ENCODE measurements at places on chromosomes 11 and 22. TPM values are rescaled to one million over a fixed set of nuclear protein-coding genes. Genes with fewer than 3 reads are reported as not detected.

DNA sequence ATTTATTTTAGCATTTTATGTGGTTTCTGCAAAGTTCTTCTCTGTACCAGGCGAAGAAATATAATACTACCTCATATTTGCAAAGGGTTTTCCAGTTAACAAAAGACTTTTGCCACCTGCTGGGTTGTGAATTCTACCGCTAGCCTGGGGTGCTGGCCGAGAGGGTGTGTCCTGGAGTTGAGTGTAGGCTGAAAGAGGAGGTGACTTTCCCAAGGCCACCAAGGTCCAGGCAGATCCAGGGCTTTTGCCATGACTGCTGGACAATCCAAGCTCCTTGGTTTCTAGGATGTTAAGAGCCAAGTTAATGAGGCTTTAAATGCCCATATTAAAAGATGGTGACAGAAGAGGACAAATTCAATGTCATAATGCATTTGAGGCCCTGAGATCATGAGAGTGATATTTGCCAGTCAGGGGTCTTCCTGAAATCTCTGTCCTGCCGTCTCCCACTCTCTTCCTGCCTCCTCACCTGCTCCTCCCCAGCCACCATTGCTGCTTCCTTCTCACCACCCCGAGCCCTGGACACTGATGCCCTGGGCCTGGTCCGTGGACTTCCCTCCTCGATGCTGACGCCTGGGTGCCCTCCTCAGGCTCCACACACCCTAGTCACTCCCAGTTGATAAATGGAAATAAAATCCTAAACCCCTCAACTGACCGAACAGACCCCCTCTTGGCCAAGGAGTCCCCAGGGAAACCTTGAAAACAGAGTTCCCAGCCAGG lies 825.6 kb downstream of the TBC1D22A start:
- DNase-seq: no peak

DNA sequence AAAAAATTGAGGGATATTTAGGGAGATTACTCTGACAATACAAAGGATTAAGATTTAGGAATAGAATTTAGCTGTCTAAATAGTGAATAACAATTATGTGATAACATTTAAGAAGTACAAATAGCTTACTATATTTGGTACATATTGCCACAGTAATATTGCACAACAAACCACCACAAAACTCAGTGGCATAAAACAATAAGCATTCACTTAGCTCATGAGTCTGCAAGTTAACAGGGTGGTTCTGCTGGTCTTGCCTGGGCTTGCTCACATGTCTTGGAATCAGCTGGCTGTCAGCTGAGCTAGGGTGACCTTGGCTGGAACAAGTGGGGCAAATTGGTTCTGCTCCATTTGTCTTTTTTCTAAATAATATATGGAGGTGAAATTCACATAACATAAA lies 115.1 kb downstream of the DCDC1 start:
- no peak for DNase-seq

DNA sequence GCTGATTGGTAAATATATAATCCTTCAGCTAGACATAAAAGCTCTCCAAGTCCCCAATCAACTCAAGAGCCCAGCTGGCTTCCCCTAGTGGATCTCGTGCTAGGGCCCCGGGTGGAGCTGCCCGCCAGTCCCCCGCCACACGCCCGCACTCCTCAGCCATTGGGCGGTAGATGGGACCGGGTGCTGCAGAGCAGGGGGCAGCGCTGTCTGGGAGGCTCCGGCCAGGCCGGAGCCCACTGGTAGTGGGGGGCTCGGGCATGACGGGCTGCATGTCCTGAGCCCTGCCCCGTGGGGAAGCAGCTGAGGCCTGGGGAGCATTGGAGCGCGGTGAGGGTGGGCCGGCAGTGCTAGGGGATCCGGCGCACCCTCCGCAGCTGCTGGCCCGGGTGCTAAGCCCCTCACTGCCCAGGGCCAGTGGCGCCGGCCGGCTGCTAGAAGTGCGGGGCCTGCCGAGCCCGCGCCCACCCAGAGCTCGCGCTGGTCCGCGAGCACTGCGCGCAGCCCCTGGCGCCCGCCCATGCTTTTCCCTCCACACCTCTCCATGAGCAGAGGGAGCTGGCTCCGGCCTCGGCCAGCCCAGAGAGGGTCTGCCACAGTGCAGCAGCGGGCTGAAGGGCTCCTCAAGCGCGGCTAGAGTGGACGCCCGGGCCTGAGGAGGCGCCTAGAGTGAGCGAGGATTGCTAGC lies 1680.6 kb upstream of the RAG2 start:
- DNase-seq: no peak

DNA sequence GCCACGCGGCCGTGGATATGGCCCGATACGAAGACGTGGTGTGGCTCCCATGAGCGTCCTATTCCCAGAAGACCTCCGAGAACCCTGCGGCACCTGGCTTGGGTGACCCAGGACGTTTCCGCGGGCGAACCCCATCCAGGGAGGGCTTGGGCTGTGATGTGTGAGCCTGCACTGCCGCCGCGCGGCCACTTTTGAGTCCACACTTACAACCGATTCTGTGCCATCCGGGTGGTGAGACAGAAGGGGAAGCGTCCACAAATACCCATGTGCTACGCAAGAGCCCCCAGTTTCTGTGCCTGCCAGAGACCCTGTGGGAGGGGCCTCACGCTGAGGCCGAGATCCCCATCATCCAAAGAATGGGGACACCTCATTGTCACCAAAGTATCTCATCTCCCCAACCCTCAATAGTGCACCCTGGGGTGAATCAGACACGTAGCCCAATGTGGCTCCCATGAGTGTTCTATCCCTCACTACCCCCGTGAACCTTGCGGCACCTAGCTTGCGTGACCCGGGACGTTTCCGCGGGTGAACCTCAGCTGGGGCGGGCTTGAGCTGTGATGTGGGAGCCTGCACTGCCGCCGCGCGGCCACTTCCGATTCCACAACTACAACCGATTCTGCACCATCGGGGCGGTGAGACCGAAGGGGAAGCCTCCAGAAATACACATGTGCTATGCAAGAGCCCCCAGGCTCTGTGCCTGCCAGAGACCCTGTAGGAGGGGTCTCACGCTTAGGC lies 4.6 kb upstream of the H19 start:
- DNase-seq: no peak

- no peak for DNase-seq
Measured at GRCh38 chr22:38871360-38872171, 450 bp downstream of the CBX6 start.

The TRIM68 gene
- 6.5 TPM for polyA plus RNA-seq

The OR6T1 gene
- not detected for polyA plus RNA-seq
